ENCODE measurements at places on chromosomes 3 and 15.

GRCh38 chr3:86991840-86992435 lies 989 bp upstream of the VGLL3 start:
- DNase-seq, result no peak

DNA sequence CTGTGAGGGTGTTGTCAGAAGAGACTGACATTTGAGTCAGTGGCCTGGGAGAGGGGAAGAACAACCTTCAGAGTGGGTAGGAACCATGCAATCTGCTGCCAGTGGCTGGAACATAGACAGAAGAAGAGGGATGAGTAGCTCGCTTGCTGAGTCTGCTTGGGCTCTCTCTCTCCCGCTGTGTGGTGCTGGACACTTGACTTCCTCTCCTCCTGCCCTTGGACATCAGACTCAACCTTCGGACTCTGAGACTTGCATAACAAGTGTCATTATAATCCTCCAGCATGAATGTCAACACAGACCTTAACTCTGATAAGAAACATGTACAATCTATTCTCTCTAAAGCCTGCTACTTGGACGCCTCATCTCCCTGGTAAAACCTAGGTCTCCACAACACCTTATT lies 5.9 kb upstream of the NMD3 start:
- no peak for DNase-seq

GRCh38 chr15:101105059-101105891 lies 146.6 kb downstream of the CHSY1 start:
- no peak for DNase-seq

GRCh38 chr3:194450341-194450740 lies 36.5 kb downstream of the ATP13A3 start:
- no peak for DNase-seq

DNA sequence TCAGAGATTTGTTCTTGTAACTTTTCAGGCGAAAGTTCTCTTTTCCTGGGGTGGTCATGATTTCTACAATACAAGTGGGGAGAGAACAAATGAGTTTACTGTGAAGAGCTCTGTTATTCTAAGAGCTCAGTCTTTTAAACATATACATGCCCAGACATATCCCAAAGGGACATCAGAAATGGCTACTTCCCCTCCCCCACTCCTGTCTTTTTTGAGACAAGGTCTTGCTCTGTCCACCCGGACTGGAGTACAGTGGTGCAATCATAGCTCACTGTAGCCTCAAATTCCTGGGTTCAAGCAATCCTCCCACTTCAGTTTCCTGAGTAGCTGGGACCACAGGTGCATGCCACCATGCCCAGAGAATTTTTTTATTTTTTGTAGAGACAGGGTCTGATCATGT lies 18.2 kb downstream of the KPNA1 start:
- DNase-seq, result no peak

GRCh38 chr3:39408493-39409372 lies 2.2 kb downstream of the RPSA start:
- no peak for DNase-seq

DNA sequence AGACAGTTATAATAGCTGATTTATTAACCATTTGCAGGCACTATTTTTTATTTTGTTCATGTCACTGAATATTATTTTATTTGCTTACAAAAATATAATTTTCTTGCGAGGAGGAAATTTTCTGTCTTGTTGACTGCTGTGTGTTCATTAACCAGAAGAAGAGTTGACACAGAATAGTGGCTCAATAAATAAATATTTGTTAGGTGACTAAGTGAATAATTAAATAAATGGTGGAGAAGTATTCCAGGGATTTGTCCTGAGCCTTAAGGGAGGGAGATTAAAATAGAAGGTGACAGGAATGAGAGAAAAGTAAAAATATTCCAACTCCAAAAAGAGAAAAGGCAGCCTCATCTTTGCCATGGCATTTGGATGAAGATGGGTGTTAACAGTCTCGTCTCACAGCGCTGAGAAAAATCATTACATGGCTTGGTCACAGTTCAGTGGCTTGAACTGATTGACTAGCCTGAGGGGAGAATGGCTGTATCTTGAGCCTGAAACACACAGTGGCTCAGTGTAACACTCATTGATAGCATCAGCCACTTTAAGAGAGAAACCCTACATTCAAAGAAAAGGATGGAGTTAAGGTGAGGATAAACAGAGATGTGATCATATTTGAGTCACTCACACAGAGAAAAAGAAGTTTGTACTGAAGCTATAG lies 449.9 kb upstream of the NAALADL2 start:
- DNase-seq, result no peak

DNA sequence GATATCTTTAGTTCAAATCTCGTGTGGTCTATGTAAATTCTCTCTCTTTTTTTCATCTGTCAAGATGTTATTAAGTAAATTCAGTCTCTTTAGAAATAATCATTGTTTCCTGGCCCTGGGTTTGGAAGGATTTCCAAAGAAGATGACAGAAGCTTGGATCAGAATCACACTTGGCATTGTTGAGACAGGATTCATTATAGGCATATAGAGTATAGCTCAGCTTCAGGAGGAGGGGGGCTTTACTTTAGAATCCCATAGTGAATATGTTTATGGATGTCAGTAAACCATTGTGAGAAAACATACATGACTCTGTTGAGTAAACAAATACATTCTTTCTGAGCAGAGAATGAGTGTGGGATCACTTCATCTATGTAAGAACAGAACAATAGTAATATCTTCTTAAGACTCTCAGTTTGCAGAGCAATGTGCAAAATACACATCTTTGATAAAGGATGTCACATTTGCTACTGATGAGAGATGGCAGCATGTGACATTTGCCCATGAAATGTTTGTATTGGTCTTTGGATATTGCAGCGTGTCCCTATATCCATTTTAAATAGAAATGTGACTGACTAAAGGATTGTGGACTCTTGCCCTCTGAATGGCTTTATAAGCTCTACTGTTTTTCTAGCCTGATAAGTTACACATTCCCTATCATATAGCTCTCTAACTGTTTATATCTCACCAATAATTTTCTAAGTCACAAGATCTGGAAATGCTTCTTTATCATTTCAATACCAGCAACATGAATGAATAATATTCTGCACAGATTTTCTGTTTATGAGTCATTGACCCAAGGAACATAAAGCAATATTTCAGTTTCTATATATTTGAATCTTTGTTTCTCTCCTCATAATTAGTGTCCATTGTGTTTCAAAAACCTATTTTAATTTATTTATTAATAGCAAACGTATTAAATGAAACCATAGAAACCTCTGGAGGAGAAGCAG lies 95.6 kb upstream of the THRB start:
- DNase-seq, result no peak
